ENCODE measurements at places on chromosomes 6 and 20. TPM values are rescaled to one million over a fixed set of nuclear protein-coding genes. Genes with fewer than 3 reads are reported as not detected.

MATN4 gene
- not detected for total RNA-seq

CRYBG1 gene
- 34.0 TPM for total RNA-seq

MACROD2 gene
- 0.76 TPM for total RNA-seq

CPXM1 gene
- total RNA-seq = 12.5 TPM

GRCh38 chr20:47622118-47622665 is 120.5 kb downstream of the NCOA3 start:
- DNase-seq = no peak

DNA sequence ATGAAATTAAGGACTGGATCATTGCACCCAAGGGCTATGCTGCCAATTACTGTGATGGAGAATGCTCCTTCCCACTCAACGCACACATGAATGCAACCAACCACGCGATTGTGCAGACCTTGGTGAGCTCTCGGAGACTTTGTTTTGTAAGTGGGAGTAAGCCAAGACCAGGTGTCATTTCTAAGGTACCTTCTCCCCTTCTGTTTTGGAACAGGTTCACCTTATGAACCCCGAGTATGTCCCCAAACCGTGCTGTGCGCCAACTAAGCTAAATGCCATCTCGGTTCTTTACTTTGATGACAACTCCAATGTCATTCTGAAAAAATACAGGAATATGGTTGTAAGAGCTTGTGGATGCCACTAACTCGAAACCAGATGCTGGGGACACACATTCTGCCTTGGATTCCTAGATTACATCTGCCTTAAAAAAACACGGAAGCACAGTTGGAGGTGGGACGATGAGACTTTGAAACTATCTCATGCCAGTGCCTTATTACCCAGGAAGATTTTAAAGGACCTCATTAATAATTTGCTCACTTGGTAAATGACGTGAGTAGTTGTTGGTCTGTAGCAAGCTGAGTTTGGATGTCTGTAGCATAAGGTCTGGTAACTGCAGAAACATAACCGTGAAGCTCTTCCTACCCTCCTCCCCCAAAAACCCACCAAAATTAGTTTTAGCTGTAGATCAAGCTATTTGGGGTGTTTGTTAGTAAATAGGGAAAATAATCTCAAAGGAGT is 30.4 kb downstream of the TXNDC5 start:
- no peak for DNase-seq

AGER gene
- total RNA-seq = 6.1 TPM

DNA sequence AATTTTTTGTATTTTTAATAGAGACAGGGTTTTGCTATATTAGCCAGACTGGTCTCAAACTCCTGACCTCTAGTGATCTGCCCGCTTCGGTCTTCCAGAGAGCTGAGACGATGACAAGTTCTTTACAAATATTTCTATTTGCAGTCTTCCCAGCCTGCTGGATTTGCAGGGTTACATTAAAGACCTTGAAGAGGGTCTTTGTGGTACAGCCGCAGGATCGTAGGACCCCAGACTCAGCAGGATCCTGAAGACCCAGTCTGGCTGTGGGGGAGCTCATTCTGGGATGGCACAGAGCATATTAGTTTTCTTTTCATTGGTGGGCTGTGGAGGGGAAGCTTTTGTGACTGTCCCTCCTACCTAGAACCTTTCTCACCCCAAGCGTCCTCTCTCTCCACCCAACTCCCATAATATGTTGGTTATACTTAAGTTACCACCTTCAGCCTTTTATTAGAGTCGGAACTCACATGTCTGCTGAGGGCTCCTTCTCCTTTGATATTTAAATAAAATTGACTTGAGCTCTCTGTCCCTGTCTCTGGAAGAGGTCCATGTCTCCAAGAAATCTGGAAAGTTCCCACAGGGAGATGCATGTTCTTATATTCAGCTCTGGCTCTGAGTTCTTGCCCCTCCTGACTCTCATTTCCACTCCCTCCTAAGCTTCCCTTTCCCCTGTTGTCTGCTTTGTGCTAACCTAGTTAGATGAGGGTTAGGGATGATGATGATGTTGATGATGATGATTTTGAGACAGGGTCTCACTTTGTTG is 72.0 kb downstream of the TIAM2 start:
- DNase-seq = no peak

PHACTR3 gene
- total RNA-seq = not detected

RAD21L1 gene
- total RNA-seq = not detected

GRCh38 chr6:76435174-76435573 is 362.7 kb upstream of the IMPG1 start:
- no peak for DNase-seq

DNA sequence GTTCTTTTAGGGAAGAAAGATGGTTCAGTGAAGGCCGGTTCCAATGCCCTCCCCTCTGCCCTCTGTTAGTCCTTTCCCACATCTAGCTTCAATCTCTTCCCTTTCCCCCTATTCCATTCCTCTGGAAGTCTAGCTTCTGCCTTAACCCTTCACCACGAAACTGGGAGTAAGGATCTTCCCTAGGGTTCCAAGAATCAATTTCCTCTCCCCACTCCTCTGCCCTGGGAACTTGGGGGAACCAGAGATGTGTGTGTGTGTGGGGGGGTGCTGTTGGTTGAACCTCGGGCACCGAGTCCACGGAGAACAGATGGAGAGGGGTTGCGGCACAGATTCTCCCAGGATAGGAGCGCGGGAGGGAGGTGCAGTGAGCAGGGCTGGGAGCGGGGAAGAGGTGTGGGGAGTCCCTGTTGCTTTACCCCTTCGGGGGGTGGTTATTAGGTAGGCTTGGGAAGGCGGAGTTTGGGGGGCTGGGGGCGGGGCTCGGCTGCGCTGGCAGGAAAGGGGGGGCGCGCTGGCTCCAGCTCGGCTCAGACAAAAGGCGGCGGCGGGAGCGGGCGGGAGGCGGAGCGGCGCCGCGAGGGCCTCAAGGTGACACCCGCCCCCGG is at the start of gene TMEM151B:
TMEM151B (plus strand) TSS at position 530 of the 605 bp plus-strand sequence. CDS start 293 bp downstream, outside the sequence.
- no peak for DNase-seq

- DNase-seq = no peak
Measured at GRCh38 chr20:43984587-43984986, 69.9 kb downstream of the TOX2 start.

FOXP4 gene
- 10.7 TPM for total RNA-seq

LCA5 gene
- total RNA-seq = 3.3 TPM

CNR1 gene
- not detected for total RNA-seq

DNA sequence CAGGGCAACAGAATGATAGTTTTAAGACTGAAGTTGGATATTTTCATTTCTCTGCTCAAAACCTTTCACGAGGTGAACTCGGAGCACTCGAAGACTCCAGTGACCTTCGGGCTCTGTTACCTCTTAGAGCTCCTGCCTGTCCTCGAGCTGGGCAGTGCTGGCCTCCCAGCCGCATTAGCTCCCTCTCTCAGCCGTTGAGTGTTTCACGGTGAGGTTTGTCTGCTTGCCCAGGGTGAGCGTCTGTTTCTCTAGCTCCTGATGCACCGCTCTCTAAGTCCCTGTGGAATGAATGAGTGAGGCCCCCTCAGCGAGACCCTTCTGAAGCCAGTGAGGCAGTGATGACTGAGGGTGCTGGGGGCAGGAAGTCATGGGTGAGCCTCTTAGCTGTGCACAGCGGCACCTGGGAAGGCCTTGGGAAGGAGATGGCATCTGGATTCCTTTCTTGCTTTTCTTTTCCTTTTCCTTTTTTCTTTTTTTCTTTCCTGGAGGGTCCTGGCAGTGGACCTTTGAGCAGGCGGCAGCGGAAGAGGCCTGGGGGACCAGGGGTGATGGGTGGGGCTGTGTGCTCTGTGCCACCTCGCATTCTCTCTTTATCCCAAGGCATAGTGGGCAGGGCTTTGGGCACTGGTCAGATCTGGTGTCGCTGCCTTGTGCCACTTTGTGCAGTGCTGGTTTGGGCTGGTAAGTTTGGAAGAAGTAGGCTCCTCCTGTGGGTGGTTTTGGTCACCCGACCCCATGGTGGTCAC is 2.2 kb downstream of the PSMG4 start:
- no peak for DNase-seq

- no peak for DNase-seq
Measured at GRCh38 chr20:38258545-38259215, 1.9 kb downstream of the KIAA1755 start.

DNA sequence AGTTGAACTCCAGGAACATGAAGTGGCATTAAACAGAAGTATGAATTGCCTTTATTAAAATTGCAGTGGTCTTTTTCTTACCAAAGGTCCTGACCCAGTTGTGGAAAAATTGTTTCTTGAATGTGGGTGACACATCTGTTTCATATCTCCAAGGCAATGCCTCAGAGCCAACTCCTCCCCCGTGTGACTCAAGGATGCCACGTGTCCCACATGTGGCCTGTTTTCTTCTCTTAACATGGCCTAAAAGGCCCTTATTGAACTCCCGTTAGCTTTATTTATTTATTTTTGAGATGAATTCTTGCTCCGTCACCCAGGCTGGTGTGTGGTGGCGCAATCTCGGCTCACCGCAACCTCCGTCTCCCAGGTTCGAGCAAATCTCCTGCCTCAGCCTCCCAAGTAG is 128.4 kb upstream of the ESR1 start:
- DNase-seq = no peak

- no peak for DNase-seq
Measured at GRCh38 chr6:14000901-14001300, 76.1 kb downstream of the RNF182 start.

GRCh38 chr6:26300828-26301227 is 64.2 kb upstream of the BTN3A2 start:
- no peak for DNase-seq

DNA sequence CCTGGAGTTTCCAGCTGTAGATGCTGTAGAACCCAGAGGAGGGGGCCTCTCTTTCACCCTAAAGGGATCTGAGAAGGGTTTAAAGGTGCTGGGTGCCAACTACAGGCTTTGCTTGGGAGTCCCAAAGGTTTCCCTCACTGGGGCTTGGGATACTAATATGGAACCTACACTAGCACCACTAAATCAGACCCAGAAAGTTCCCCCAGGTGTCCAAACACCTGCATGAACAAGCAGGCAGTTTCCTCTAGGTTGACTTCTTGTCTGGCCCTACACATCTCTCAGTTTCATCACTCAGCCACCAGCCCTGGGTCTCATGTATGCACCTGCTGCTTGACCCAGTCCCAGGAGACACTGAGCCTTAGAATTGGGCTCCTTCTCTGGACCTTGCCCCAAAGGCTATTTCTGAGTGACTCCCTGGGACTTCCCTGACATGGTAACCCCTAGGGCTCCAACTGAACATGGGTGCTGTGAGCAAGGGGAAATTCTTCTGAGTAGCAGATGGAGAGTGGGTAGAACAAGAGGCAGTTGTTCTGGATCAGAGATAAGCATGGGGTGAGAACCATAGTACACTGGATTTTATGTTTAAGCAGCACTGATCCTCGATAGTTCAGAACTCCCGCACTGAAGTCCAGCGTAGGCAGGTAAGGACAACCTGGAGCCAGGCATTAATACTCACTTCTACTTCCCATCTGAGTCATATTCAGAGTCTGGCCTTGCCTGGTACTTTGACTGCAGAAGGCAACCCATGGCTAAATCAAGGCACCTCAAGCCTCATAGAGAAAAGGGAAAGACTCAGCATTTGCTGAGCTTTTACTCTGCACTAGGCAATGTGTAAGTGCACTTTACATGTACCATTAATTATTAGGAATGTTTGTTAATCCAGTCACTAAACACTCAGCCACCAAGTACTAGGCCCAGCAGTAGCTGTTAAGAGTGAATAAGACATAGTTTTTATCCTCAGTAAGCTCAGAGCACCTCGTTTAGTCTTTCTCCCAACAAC is 16.8 kb downstream of the BCL2L1 start:
- DNase-seq = no peak

DNA sequence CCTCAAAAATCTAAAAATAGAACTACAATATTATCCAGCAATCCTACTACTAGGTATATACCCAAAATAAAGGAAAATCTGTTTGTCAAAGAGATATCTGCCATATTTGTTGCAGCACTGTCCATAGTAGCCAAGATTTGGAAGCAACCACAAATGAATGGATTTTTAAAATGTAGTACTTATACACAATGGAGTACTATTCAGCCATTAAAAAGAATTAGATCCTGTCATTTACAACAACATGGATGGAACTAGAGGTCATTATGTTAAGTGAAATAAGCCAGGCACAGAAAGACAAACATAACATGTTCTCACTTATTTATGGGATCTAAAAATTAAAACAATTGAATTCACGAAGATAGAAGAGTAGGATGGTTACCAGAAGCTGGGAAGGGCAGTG is 135.7 kb upstream of the CCDC28A start:
- no peak for DNase-seq

DNA sequence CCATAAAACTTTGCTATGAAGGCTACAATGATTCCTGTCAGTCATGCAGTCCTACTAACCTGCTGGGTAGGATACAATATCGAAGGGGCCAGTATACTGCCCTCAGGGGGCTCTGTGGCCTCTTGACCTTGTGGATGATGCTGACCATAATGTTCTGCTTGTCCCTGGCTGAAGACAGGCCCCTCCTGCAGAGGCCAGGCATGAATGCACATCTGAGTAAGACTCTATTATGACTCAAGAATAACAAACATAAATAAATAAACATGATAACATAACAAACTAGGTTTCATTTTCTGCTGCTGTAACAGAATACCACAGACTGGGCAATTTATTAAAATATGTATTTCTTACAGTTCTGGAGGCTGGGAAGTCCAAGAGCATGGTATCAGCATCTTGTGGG is 44.0 kb upstream of the POU5F1 start:
- no peak for DNase-seq

GRCh38 chr6:54248994-54249393 is 59.2 kb upstream of the TINAG start:
- DNase-seq = no peak

GRCh38 chr6:9628819-9629218 is 786.1 kb downstream of the TFAP2A start:
- DNase-seq = no peak

GRCh38 chr6:41635365-41635764 is 2.9 kb upstream of the MDFI start:
- DNase-seq = no peak

GDAP1L1 gene
- total RNA-seq = not detected

FOXQ1 gene
- total RNA-seq = not detected

PRDM1 gene
- total RNA-seq = 3.8 TPM

GSTA1 gene
- total RNA-seq = not detected

TREM1 gene
- total RNA-seq = not detected

- DNase-seq = peak; percentile 12
Measured at GRCh38 chr6:12751694-12752325, 35.2 kb downstream of the PHACTR1 start.

TAAR8 gene
- total RNA-seq = not detected

FOXA2 gene
- not detected for total RNA-seq

NRSN1 gene
- total RNA-seq = not detected

- no peak for DNase-seq
Measured at GRCh38 chr20:33791959-33792597, 19.1 kb upstream of the CHMP4B start.

TUBB gene
- total RNA-seq = 878 TPM

DHX16 gene
- 28.8 TPM for total RNA-seq

DNA sequence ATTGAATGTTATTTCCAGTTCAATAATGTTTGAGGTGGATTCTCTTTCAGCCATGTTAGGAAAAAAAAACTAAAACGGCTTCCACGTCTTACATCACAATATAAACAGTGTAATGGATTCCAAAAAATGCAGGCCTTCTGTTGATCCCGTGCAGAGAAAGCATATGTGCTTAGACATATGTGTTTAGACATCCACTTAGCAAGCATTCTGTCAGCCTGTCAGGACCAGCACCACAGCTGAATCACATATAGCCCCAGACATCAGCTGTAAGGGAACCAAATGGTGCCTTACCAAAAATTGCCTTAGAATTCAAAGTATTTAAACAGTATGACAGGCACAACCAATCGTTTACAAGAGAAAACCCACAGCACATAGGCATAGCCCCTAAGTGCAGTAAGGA is 304.9 kb downstream of the EYA4 start:
- no peak for DNase-seq

GRCh38 chr6:162140251-162140852 is 587.2 kb downstream of the PRKN start:
- no peak for DNase-seq

Measured in glomerular endothelial cell (primary cell).